ENCODE measurements at places on chromosomes 5 and 9.

GRCh38 chr5:107893642-107894041 lies 222.9 kb upstream of the EFNA5 start:
- H3K36me3 ChIP-seq = peaks cover 8% of the 10 kb centered on the region
- no peak for DNase-seq
- no peak overlapping the region for H3K27ac ChIP-seq

GRCh38 chr9:130745829-130746228 lies 52.2 kb downstream of the EXOSC2 start:
- no peak overlapping the region for H3K4me3 ChIP-seq
- peaks cover 3% of the 10 kb centered on the region for H3K4me1 ChIP-seq
- no peak overlapping the region for H3K27ac ChIP-seq

DNA sequence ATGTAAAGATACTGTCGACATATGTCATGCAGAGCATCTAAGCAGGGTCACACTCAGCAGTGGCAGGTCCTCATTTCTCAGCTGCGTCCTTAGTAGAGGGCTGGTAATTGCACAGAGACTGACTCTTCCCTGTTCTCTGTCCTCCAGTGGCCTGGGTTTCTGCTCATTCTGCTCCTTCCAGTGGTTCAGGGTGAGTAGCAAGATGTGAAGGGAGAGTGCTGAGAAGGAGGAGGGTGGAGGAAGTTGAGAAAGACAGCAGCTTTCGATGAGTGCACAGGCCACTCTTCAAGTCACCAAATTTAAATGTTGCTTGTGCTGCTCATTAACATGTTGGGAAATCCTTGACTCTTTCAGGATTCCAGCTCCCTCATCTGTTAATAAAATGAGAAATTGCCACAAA lies 203.9 kb downstream of the FBXL7 start:
- no peak overlapping the region for H3K4me3 ChIP-seq
- H3K4me1 ChIP-seq = no peaks in the 10 kb centered on the region
- no peaks in the 10 kb centered on the region for H3K27me3 ChIP-seq
- no peaks in the 10 kb centered on the region for H3K36me3 ChIP-seq

DNA sequence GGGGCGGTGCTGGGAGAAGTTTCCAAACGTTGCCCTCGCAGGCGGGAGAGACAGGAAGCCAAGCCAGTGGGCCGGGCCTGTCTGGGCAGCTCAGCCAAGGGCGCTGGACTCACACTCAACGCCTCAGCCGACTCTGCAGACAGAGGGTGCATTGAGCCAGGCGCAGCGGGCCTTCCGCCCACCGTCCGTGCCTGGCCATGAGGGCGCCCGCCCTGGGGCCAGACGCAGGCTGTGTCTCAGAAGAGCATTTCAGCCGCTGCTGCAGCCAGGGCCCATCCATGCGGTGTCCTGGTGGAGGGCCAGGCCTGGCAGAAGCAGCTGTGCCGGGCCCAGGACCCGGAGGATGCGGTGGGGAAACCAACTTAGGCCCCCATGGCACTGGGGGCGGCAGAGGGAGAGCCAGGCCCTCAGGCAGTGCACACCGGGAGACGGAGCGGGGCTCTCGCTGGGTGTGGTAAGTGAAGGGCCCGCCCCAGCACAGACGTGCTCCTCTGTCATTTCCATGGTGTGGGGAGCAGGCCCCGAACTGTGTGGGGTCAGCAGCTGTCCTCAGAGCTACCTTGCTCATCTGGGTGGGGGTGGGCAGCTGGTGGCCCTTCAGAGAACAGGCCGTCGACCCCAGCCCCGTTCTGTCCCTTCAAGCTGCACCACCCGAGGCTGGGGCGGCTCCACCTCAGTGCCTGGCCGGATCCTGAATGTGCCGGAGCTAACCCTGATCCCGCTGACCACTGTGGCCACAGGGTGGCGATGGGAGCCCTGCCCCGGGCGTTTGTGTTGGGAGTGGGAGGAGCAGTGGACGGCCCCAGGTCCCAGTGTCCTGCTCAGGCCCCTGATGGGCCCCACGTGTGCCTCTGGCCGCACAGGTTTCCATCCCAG lies 18.0 kb downstream of the DNLZ start:
- DNase-seq = no peak
- H3K36me3 ChIP-seq = no peaks in the 10 kb centered on the region
- H3K27me3 ChIP-seq = no peaks in the 10 kb centered on the region
- H3K4me1 ChIP-seq = no peaks in the 10 kb centered on the region

DNA sequence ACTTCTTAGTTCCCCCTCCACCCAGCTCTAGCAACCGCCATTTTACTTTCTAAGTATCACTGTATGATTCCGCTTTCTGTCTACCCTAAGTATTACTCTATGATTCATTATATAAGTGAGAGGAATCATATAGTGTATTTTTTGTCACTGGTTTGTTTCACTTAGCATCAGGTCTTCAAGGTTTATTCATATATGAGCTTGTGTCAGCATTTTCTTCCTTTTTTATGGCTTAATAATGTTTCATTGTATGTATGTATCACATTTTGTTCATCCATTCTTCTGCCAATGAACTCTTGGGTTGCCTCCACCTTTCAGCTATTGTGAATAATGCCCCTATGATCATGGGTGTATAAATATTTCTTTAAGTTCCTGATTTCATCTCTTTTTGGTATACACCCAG lies 222.8 kb downstream of the SNCAIP start:
- H3K27ac ChIP-seq = no peak overlapping the region
- H3K4me1 ChIP-seq = peaks cover 2% of the 10 kb centered on the region
- H3K4me3 ChIP-seq = no peak overlapping the region
- no peaks in the 10 kb centered on the region for H3K36me3 ChIP-seq
- no peak for DNase-seq

GRCh38 chr5:168186289-168187074 lies 105.0 kb upstream of the WWC1 start:
- no peaks in the 10 kb centered on the region for H3K36me3 ChIP-seq
- H3K27ac ChIP-seq = no peak overlapping the region
- H3K27me3 ChIP-seq = peaks cover 4% of the 10 kb centered on the region
- no peak overlapping the region for H3K4me3 ChIP-seq
- no peak for DNase-seq
- H3K4me1 ChIP-seq = no peaks in the 10 kb centered on the region

DNA sequence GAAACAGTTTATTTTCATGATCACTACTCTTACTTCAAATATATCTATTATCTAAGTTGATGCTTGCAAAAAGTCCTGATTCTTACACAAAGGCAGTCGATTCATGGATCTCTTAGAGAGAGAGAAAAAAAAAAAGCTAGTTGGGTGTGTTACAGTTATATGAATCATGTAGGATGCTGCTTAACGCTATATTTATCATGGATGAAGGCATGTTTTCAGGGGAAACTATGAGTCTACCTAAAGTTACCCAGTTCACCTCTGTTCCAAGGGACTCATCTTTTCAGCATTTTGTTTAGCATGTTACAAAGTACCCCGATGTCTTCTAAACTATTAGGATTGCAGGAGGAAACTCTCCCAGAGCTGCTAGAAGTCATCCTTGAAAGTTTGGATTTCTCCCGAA lies 13.5 kb downstream of the TMC1 start:
- H3K27me3 ChIP-seq = no peaks in the 10 kb centered on the region
- H3K4me3 ChIP-seq = no peak overlapping the region
- peaks cover 9% of the 10 kb centered on the region for H3K4me1 ChIP-seq
- DNase-seq = no peak
- H3K27ac ChIP-seq = no peak overlapping the region

DNA sequence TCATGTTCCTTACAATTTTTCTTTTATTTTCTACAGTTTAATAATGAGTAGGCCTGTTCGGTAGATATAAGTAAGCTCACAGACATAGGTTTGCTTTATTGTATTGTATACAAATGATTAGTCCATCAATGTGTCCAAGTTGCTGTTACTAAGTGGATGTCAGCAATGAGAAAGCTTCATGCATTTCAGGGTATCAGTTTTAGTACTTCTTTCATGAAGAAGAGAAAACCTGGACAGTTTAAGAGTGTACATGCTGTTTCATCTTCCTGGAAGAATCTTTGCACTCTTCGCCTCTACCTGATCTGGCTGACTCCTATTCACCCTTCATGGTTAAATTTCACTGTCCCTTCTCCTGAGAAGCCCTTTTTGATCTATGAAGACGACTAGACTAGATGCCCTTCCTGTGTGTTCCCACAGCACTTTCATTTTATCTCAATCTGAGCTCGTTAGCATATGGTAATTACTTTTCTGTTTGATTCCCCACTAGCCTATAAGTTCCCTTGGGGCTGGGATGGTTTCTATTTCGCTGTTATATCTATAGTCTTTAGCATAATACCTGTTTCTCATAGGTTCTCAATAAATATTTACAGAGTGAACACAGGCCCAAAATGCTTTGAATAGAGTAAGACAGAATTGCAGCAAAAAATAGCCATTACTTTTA lies 70.7 kb downstream of the CETN3 start:
- H3K27ac ChIP-seq = no peak overlapping the region
- H3K4me3 ChIP-seq = no peak overlapping the region
- H3K4me1 ChIP-seq = peaks cover 3% of the 10 kb centered on the region
- no peaks in the 10 kb centered on the region for H3K27me3 ChIP-seq

DNA sequence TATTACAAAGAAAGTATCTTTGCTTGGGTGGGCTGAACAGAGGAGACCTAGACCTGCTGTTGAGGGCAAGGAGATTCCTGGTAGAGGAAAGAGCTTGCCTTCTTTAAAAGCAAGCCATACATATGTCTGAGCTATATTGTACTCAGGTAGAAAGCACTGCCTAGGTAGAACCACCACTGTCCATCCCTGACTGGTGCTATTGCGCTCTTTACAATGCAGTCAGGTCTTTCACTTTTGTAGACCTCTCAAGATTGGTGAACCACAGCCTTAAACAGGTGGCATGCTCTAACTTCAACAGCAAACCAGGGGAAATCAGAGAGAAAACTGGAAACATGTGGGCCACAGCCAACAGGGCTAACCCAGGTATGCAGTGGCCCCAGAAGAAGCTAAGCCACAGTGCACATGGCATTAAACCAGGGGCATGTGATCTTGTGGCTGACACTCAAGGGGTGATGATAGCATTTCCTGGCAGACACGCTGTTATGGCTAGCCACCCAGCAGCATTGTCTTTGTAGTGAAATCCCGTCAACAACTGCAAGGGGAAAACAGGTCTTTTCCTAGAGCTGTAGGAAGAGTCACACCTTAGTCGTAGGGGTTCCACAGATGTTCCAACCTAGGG lies 253.9 kb upstream of the PCSK5 start:
- no peaks in the 10 kb centered on the region for H3K4me1 ChIP-seq
- H3K4me3 ChIP-seq = no peak overlapping the region
- no peak overlapping the region for H3K27ac ChIP-seq
- no peaks in the 10 kb centered on the region for H3K36me3 ChIP-seq
- H3K27me3 ChIP-seq = no peaks in the 10 kb centered on the region
- DNase-seq = no peak

DNA sequence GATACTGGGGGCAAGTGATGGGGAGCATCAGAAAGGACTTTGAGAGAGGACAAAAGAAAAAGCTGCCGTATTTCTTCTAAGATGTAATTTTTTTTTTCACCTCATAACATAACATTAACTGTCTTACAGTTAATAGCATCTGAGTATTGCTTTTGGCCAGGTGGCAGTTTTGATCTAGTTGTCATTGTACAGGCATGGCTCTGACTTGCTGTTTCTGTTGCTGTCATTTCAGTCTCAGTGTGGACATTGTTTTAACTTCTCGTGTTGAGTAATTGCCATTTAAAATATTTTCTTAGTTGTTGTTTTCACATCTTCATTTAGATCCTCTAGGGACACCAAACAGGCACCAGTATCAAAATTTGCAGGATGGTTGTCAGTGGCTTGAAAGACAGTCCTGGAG lies 12.4 kb downstream of the SMAD5 start:
- H3K27ac ChIP-seq = no peak overlapping the region
- peaks cover 5% of the 10 kb centered on the region for H3K27me3 ChIP-seq
- H3K36me3 ChIP-seq = peaks cover 3% of the 10 kb centered on the region

DNA sequence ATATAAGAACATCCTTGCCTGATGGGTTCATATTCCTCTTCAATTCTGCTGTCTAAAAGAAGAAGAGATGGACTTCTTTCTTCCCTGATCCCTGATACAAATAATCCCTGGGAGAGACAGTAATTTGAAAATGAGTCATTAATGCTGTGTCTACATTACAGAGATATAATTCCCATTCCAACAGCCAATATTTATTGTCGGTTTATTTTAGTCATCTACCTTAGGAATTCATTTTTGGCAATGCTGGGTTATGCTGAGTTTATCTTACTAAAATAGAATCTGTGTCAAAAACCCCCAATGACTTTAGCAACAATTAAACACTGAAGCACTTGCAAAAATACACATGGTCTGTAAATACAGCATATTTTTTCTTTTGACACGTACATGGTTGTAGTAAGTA lies 23.9 kb downstream of the ZNF474 start:
- no peaks in the 10 kb centered on the region for H3K27me3 ChIP-seq
- H3K36me3 ChIP-seq = no peaks in the 10 kb centered on the region
- no peak overlapping the region for H3K4me3 ChIP-seq
- H3K27ac ChIP-seq = no peak overlapping the region
- peaks cover 11% of the 10 kb centered on the region for H3K4me1 ChIP-seq

DNA sequence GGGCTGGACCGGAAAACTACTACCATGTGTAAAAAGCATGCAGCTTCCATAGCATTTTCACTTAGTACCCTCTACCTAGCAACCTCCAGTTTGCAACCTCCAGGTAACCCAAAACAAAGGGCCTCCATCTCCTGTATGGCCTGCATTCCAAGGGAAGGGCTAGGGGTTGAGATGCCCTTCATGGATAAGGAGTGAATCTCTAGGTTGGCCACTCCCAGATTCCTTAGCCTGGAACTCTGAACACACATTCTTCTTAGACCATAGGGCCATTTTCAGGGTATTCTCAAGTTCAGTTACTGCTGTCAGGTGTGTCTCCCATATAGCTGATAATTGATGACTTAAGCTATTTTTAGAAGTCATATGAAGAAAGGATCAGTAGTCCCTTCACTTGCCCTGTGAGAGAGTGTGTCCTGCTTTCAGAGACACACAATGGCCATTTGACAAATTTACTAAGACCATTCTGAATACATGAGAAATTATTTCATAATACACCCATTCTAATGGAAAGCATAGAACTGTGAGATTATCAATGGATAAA lies 22.5 kb downstream of the HSPB3 start:
- DNase-seq = no peak
- H3K4me1 ChIP-seq = no peaks in the 10 kb centered on the region
- no peaks in the 10 kb centered on the region for H3K36me3 ChIP-seq
- no peak overlapping the region for H3K4me3 ChIP-seq

GRCh38 chr9:37034938-37035647 lies 1.0 kb upstream of the PAX5 start:
- H3K4me3 ChIP-seq = peak overlapping the region; percentile 40
- H3K4me1 ChIP-seq = peaks cover 25% of the 10 kb centered on the region
- peaks cover 4% of the 10 kb centered on the region for H3K36me3 ChIP-seq
- H3K27ac ChIP-seq = no peak overlapping the region
- no peak for DNase-seq

Measured in activated T-helper 2 cell treated with anti-CD3 and anti-CD28 coated beads, Interferon-gamma antibody, Interleukin-2, Interleukin-4, amounts not matched to agents 10 μg/mL and 5 μg/mL and 100 μg/mL, durations not matched to agents 14 hours and 24 hours and 36 hours (primary cell).